Epithelial cell of esophagus (primary cell): ENCODE measurements at places on chromosomes 5 and 9.

GRCh38 chr9:127411122-127411521 is 13.1 kb upstream of the ZNF79 start:
- no peak for DNase-seq

- no peak for DNase-seq
Measured at GRCh38 chr5:138245717-138246116, 28.7 kb downstream of the GFRA3 start.

DNA sequence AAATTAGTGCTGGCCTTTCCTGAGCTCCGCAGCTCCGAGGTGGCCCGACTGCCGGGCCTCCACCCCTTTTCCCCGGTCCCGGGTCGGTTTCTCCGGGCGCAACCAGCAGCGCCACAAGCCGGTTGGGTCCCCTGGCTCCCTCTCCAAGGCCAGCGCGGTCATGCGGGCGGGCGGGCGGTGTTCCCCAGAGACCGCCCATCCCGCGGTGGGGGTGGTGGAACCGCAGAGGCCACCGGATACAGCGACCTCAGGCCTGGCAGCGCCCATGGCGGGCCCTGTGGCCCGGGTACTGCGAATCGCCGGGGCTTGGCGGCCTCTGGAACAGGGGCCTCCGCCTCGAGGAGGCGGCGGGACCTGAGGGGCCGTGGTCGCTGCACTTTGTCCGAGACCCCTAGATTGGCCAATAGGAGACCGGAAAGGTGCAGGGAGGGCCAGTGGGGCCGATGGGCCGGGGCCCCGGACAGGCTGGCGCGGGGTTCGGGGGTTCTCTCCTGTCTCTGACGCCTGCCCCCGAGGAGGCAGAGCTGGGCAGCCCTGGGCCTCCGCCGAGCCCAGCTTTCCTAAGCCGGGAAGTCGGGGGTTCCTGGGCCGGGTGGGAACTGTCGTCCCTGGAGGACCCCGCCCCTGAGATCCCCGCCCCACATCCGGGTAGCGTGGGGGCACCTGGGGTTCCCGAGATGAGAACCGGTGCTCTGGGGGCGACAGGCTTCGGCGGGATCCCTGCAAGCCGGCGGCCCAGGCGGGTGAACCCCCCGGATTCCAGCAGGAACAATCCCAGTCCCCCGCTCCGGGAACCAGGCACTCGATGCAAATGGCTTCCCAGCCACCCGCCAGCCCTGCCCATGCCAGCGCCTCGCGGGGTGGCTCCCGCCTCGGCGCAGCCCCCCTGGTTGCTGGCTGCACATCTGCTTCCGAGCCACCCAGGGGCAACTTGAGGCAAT is 293.9 kb downstream of the ZSWIM6 start:
- peak; percentile 44 for DNase-seq

DNA sequence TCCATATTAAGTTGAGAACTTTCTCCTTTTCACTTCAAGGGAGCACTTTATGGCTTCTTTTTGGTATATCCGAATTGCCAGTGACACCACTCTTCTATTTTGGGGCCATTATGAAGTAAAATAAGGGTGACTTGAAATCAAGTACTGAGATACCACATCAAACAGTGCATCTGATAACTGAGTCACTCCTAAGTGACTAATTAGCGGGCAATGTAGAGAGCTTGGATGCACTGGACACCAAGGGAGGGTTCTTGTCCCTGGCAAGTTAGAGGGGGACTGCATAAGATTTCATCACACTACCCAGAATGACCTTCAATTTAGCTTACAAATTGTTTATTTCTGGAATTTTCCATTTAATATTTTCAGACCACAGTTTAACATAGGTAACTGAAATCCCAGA is 813.9 kb upstream of the CDH10 start:
- DNase-seq, result peak; percentile 8

DNA sequence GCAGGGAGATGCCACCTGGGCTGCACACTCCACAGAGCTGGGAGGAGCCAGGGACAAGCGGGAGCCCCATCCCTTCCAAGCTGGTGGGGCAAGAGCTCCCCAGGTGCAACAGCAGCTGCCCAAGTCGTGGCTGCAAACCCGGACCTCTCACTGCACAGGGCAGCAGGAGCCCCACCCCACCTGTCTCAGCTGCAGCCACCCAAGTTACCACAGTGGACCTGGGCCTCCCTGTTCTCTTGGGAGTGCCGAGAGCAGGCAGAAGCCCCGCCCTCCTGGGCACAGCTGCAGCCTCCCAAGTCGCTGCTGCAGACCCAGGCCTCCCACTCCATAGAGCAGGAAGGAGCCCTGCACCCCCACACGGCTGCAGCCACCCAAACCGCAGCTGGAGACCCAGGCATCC is 374.1 kb upstream of the ACO1 start:
- no peak for DNase-seq

GRCh38 chr9:109799141-109799540 is 19.1 kb downstream of the PALM2AKAP2 start:
- DNase-seq, result no peak

DNA sequence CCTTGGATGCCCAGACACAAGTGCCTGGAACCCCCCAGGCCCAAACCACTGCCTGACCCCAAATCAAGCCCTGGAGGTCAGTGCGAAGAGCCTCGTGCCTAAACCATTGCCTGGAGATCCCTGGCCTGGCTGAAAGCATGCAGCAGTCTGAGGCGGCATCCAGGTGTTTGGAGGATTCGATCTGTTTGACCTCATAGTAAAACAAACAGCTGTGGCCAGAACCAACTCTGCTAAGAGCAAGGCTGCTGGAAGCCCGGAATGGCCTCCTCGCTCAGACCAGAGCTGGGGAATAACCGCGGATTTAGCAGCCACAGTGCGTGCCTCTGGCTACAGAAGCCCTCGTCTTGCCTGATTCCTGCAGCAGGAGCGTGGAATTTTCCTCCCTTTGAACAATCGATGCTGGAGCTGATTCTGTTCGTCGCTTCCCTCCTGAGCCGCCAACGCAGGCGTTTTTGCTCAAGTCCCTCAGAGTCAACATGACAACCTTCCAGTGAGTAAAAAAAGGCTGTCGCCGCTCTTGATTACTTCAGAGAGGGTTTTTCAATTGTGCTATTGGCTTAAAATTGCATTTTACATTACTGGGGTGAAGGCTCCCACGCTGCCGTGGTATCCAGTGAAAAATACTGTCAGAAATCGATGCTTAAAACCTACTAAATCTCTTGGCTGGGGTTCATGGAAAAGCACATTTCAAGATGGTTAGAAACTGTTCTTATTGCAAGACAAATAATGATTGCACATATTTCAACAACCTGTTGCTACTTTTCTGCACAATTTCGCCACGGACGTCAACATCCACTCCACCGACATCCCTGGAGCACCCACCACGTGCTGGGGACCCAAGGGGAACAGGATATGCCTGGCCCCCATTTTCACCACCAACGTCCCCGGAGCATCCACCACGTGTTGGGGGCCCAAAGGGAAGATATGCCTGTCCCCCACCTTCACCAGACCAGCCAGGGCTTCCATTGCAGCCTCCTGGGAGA is 190.0 kb downstream of the OLFM1 start:
- DNase-seq, result no peak
